ENCODE measurements at places on chromosomes 11 and 22. TPM values are rescaled to one million over a fixed set of nuclear protein-coding genes. Genes with fewer than 3 reads are reported as not detected.

DNA sequence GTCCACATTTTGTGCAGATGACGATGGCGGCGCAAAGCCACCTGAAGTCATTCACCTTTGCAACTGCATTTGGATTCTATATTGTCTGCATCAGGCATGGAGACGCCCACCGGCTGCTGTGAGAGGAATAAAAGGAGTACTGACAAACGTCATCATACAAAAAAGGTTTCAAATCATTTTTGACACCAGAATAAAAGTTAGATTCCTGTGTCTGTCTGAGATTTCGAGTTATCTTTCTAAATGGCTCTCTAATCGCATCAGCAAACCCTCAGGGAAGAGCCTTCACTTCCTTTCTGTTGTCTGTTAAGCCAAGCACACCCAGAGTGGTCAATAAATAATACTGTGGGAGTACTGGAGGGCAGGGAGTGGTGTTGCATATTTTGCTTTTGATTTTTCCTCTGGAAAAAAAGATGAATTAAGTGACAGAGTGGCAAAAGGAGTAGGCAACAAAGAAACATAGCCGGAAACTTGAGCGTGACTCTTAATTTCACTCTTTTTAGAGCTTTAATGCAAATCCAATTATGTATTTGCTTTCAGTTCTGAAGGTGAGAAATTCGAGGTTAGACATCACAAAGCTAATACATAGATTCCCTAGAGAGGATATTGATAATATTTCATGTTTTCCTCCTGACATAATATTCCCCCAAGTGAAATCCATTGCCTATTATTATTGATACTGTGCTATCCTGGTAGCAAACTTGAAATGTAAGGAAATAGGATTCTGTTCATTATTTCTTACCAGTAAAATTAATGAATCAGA, 150.8 kb upstream of the MTMR2 start:
- no peak for DNase-seq

GRCh38 chr11:12154871-12155668, 44.7 kb downstream of the MICAL2 start:
- no peak for DNase-seq

DNA sequence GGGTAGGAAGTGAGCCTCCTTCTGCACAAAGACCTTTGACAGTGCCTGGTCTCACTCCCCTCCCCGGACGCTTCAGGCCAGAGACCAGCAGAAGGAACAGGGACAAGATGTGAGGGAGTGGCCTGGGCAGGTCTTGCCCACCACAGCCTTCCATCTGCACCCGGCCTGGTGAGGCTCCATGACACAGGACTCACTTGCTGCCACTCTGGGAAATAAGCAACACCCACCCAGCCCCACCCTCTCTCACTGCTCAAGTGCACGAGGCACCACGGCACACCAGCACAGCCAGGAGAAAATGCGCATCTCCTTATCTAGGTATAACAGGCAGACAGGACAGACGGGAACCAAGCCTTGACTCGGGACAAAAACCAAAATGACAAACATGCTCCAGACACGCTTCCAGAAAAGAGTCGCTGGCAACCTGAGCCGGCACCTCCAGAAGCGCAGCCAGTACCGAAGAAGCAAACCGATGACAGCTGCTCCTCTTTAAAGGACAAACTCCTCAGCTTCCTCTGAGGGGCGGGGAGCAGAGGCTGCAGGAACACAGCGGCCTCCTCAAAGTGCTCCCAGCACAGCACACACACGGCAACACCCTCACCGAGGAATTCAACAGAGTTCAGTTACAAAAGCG, 41.7 kb downstream of the BRD1 start:
- DNase-seq = no peak

DNA sequence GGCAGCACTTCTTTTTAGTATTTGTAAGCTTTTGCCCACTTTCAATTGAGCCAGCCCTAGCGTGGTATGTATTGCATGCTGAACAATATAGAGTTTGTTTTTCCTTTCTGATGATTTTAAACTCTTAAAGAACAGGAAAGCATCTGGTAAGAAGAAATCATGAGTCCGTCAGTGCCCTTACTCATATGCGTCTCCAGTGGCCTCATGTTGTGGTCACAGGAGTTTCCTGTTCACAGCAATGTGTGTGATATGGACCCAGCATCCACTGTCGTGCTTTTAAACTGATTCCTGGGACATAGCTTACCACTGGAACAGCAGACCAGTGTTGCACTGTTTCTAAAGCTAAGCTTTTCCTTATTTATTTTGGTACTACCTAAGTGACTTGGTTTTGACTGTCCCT, 40.1 kb downstream of the BID start:
- no peak for DNase-seq

LRP5 gene
- 23.5 TPM for total RNA-seq

GRCh38 chr11:1557904-1558774, 13.9 kb downstream of the DUSP8 start:
- peak; percentile 87 for DNase-seq

Measured in MG63 (cell line).